NCI-H1930 (cell line): ENCODE measurements at places on chromosomes 11 and 22.

DNA sequence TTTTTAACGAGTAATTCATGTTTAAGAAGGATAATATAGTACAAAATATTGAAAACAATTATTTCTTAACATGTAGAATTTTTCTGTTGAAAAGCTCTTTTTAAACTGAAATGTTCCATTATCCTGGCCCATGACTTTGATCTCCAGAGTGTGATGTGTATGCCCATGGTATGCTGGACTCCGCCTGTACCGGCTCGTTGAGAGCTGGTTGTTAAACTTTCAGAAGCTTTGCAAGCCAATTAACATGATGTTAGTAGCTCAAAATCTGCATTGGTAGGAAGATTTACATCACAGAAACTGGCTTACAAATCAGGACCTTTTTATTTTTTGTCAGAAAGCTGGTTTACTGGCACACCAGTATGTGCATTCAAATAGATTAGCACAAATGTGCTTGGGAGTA is 15.0 kb downstream of the SIK2 start:
- no peak for DNase-seq

GRCh38 chr22:44276706-44277356 is 35.9 kb downstream of the SHISAL1 start:
- no peak for DNase-seq

DNA sequence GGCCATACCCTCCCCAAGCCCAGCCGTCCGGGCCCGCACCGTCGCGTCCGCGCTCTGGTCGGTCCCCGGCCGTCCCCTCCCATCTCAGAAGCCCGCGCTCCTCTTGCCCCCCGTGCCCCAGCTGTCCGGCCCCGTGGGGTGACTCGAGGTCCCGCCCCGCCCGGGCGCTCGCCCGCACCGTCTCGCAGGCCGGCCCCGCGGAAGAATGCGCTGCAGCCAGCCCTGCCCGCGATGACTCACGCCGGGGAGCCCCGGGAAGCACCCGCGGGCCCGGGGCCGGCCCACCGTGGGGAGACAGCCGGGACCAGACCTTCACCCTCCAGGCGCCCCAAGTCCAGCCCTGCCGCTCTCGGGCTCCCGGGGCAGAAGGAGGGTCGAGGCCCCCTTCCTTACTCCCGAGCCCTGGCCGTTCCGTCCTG is 320 bp upstream of the PHLDA2 start:
- no peak for DNase-seq

DNA sequence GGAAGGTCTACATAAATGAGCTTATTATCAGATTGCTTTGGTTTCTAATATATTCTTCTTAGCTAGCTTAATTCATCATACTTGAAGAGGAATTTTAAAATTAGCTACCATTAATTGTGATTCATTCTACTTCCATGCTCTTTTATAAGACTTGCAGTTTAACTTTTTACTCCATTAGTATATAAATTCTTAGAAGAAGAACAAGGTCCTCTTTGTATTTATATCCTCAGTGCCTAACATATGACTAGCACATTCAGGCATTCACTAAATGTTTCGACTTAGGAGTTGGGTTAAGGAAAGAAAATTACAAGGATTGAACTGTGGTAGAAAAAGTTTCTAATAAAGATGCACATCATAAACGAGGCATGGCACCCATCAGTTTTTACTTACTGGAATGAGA is 1135.5 kb downstream of the JRKL start:
- no peak for DNase-seq

DNA sequence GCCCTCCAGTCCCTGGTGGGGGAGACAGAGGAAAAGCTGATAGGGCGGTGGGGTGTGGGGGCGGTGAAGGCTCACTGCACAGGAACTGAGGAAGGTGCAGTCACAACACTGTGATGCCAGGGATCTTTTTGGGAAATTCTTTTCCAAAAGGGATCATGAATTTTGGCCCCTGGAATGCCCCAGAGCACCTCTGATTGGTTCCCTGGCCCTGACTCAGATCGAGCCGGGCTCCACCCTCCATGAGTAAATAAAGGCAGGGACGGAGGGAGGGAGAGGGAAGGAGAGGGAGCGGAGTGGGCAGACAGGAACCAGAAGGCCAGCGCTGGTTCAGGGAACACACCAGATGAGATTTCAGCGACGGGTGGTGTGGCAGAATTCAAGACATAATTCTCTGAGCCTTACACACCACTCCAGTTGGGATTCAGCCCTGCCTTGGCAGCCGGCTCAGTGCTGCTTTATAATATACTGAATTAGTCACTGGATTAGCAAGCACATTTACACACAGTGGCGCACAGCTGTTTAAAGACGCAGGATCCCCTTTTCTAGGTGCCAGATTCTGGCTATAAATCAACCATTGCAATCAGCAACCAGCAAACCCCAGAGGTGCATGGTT is 80.3 kb downstream of the ETS1 start:
- no peak for DNase-seq

DNA sequence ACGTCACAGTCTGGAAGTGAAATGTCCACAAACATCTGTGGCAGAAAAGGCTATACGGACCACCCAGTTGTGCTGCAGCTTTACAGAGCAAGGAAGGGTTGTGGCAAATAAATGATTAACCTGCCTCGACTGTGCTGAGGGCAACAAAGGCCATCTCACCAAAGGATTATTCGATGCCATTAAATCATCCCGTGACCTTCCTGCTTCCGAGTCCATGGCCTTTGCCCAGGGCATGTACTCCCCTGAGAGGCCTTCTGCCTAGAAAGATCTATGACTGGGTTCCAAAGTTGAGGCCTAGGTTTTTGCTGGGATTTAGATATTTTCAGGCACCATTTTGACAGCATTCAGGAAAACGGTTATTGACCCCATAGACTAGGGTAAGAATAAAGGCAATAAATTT is 9.2 kb downstream of the CDPF1 start:
- no peak for DNase-seq
